A673 (cell line): ENCODE measurements at places on chromosomes 7 and 10. TPM values are rescaled to one million over a fixed set of nuclear protein-coding genes. Genes with fewer than 3 reads are reported as not detected.

The LIPK gene
- total RNA-seq, result not detected in 2 replicates

The WDR86 gene
- 0.86 and 1.9 TPM in 2 replicates for total RNA-seq

The VAX1 gene
- 65.1 and 74.4 TPM in 2 replicates for total RNA-seq

The CTAGE4 gene
- total RNA-seq, result not detected in 2 replicates

DNA sequence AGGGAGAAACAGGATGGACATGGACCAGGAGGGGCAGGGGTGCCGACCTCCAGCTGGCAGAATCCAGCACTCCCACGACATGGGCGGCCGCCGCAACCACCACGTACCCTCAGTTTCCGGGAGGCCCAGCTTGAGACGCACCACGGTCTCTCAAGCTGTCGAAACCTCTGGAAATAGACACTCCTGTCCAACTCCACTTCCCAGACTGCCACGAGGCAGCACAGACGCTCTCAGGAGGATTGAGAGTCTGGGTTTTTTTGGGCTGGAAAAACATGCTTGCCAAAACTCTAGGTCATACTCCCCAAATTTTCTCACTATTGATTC lies 37.9 kb upstream of the PDGFA start:
- no peak for DNase-seq

DNA sequence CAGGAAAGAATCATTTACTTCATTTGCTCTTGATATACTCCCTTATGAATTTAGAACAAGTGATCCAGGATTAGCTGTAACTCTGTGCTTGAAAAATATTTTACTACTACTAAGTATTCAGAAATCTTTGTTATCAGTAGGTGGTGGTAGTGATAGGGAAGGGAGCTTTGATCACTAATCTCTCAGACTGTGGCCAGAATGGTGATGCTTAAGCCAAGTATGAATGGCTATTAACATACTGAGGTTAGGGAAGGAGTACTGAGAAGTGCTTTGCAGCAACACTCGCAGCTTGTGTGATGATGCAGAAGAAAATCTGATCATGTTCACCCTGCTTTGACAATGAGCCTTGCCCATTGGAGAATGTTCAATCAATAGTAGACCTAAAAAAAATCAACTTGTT lies 29.3 kb downstream of the AP3M1 start:
- no peak for DNase-seq

DNA sequence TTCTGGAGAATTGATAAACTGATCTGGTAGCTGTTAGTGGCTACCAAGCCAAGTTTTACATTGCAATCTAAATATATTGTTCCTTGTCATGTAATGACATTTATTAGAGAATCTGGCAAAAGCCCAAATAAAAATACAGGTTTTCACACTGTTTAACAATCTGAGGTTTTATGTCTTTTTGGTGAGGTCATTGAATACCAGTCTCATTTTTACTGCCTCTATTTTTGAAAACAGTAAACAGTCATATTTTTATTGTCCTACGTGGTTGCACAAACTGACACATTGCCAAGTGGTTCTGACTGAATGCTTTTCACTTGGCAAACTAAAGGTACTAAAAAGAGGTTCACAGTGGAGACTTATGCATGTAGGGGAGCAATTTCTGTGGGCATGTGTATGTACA lies 157.5 kb downstream of the PRKG1 start:
- DNase-seq, result no peak

DNA sequence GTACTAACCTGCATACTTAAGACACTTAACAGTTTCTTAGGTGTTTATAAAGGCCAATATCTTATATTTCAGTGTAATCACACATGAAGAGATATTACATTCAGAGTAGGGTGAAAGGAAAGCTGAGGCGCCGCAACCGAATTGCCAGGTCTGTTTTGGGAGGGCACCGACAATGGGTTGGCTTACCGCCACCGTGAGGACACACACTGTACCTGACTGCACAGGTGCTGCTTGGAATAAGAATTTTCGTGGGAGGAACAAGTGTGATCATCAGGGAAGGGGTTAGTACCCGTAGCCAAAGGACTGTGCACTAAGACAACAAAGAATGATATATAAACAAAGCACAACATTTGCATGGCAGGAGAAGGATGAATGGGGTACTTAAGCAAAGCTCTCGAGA lies 591.8 kb downstream of the SUGCT start:
- DNase-seq, result no peak
